ENCODE measurements at places on chromosomes 7 and 10.

DNA sequence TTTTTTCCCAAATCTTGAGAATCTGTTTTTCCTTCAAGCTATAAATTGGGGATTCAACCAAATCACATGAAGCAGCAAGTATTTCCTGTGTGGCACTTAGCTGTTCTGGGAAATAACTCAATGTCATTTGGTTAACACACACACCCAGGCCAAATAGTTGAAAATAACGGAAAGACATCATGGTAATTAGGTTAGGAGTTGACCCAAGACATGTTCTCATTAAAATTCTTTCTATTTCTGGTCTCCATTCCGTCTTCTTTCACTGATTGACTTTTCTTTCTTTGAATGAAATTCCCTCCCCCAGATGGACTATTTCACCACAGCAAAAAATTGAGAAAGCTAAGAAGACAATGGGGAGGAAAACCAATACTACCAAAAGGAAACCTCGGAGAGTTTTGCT lies 30.5 kb downstream of the NRP1 start:
- DNase-seq, result no peak

GRCh38 chr10:107859065-107859464 lies 694.6 kb upstream of the SORCS1 start:
- DNase-seq, result no peak

- DNase-seq, result no peak
These were observed 7.7 kb downstream of the FGF8 start for GRCh38 chr10:101767966-101768790.

GRCh38 chr10:50927522-50928189 lies 42.2 kb upstream of the A1CF start:
- DNase-seq, result no peak

DNA sequence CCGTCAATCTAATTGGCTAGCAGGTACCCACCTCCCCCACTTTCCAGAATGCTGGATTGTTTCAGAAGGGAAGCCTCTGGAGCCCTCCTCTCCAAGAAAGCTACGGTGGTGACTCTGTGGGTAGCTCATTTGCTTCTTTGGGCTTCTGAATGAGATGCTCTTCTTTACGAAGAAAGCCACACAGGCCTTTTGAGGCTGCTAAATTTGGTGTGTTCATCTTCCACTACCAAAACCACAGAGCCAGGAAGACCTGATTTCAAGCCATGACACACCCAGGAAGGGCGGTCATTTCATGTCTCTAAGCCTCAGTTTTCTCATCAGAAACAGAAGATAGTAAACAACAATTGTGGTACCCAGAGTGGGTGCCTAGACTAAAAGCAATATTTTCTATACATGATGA lies 901.2 kb downstream of the KCNMA1 start:
- no peak for DNase-seq

DNA sequence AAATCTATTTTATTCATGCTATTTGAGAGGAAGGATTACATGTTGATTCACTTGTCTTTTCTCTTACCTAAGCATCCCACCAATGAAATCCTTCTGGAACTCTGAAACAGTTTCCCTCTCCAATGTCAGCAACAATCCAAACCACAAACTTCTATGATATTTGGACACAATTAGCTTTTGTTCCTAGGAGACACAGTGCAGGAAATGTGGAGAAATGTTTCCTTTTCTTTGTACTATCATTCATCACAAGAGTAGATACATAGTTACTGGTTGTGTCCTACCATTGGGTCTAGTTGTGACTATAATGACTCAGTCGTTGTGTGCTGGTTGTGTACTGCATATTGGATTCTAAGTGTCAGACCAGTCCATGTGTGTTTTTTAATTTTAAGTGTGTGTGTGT lies 156.8 kb upstream of the MAGI2 start:
- no peak for DNase-seq

- DNase-seq, result no peak
These were observed 94.3 kb upstream of the MYO3A start for GRCh38 chr10:25839683-25840082.

- no peak for DNase-seq
These were observed 86.5 kb downstream of the ARMH3 start for GRCh38 chr10:101969412-101969922.

GRCh38 chr10:80199828-80200227 lies 5.5 kb downstream of the ANXA11 start:
- DNase-seq, result no peak

- DNase-seq, result no peak
These were observed 22.5 kb upstream of the CHRM2 start for GRCh38 chr7:136845899-136846465.

- no peak for DNase-seq
These were observed 140.7 kb downstream of the RGS10 start for GRCh38 chr10:119401671-119402395.

GRCh38 chr7:32161708-32162107 lies 91.5 kb upstream of the PDE1C start:
- DNase-seq, result no peak

All from activated T-helper 1 cell treated with anti-CD3 and anti-CD28 coated beads, Interleukin-2, amount 50 U/mL, for 16 hours (primary cell).